ENCODE measurements at places on chromosomes 16 and 17. TPM values are rescaled to one million over a fixed set of nuclear protein-coding genes. Genes with fewer than 3 reads are reported as not detected.

CNGB1 gene
- total RNA-seq: not detected

ACAP1 gene
- 320 TPM for total RNA-seq

KIAA0753 gene
- total RNA-seq: 8.1 TPM

CCL8 gene
- total RNA-seq: not detected

ASGR1 gene
- 1.5 TPM for total RNA-seq

FOXC2 gene
- total RNA-seq: not detected

CACNA1G gene
- total RNA-seq: 0.24 TPM

TVP23C gene
- total RNA-seq: 6.5 TPM

GRCh38 chr17:78992542-78993212 lies 13.0 kb upstream of the LGALS3BP start:
- no peak overlapping the region for H3K27ac ChIP-seq
- H3K4me1 ChIP-seq: peaks cover under 1% of the 10 kb centered on the region
- no peak overlapping the region for H3K4me3 ChIP-seq
- DNase-seq: no peak
- peaks cover 35% of the 10 kb centered on the region for H3K36me3 ChIP-seq
- H3K27me3 ChIP-seq: no peaks in the 10 kb centered on the region

DNA sequence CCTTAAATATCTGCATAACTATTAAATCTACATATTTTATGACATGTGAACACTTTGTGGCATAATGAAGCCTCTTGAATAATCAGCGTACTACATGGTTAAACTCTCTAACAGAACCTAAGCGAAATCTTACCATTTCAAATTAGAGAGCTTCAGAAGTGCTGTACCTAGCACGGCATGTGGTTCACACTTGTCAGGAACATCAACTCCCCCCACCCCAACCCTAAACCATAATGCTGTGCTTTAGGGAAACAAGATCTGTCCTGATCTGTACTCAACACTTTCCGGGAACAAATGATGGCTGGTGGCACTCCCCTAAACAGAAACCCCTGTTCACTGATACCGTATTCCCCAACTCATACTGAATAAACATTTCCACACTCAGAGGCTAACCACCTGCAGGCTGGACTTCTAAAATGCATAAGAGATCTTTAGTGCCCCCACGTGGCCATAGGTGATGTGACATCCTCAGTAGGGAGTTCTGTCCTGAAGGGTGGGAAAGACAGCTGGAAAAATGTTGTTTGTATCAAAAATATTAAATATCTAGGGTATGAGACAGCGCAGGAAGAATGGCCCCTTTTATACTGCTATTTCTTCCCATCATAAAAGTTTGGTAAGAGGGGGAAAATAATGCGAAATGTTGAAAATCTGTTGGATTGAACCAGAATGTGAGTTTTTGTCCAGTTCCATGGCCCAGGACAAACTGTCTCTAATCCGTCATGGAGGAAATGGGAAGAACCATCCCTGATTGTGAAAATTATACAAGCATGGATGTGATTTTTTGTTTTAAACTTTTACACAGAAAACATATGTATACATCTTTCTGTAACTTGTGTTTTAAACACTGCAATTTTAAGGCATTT lies 88.6 kb downstream of the USP31 start:
- no peak overlapping the region for H3K27ac ChIP-seq
- peaks cover 19% of the 10 kb centered on the region for H3K27me3 ChIP-seq
- H3K36me3 ChIP-seq: no peaks in the 10 kb centered on the region
- no peak overlapping the region for H3K4me3 ChIP-seq
- peak; percentile 78 for DNase-seq

- H3K27me3 ChIP-seq: peaks cover 2% of the 10 kb centered on the region
- H3K27ac ChIP-seq: peak overlapping the region; percentile 7
- H3K36me3 ChIP-seq: no peaks in the 10 kb centered on the region
- H3K4me1 ChIP-seq: peaks cover 12% of the 10 kb centered on the region
Measured at GRCh38 chr17:49850772-49851386, 3.0 kb upstream of the TAC4 start.

GRCh38 chr17:78748048-78748729 lies 33.9 kb downstream of the CYTH1 start:
- H3K36me3 ChIP-seq: peaks cover 3% of the 10 kb centered on the region
- H3K4me3 ChIP-seq: peak overlapping the region; percentile 65
- peaks cover 95% of the 10 kb centered on the region for H3K4me1 ChIP-seq
- H3K27ac ChIP-seq: peak overlapping the region; percentile 95
- H3K27me3 ChIP-seq: no peaks in the 10 kb centered on the region
- peak; percentile 77 for DNase-seq

GRCh38 chr16:88872650-88873331 lies 6.3 kb upstream of the PABPN1L start:
- H3K27ac ChIP-seq: no peak overlapping the region
- peaks cover 9% of the 10 kb centered on the region for H3K4me1 ChIP-seq
- no peak overlapping the region for H3K4me3 ChIP-seq
- H3K36me3 ChIP-seq: no peaks in the 10 kb centered on the region

- no peak overlapping the region for H3K4me3 ChIP-seq
- no peaks in the 10 kb centered on the region for H3K36me3 ChIP-seq
- DNase-seq: no peak
- no peaks in the 10 kb centered on the region for H3K27me3 ChIP-seq
- no peaks in the 10 kb centered on the region for H3K4me1 ChIP-seq
Measured at GRCh38 chr16:10729104-10730048, 14.3 kb upstream of the NUBP1 start.

- peaks cover 2% of the 10 kb centered on the region for H3K4me1 ChIP-seq
- H3K36me3 ChIP-seq: peaks cover 30% of the 10 kb centered on the region
- H3K27me3 ChIP-seq: no peaks in the 10 kb centered on the region
- no peak overlapping the region for H3K4me3 ChIP-seq
- H3K27ac ChIP-seq: no peak overlapping the region
Measured at GRCh38 chr16:10765772-10766171, 22.1 kb downstream of the NUBP1 start.

DNA sequence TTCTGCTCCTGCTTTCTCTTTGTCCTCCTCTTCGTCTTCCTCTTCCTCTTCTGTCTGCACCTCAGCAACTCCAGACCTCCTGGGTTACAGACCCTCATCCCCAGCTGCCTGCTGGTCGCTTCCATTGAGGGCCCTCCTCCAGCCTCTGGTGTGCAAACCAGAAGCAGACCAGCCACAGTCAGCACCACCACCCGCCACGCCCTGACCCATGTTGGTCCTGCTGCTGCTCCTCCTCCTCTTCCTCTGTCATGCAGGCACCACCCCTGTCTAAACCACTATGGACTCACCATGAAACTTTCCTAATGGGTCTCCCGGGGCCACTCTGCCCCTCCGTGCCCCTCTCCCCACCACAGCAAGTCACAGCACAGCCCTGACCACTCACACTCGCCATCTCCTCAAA lies 11.4 kb upstream of the OGFOD3 start:
- no peak for DNase-seq
- H3K36me3 ChIP-seq: peaks cover 4% of the 10 kb centered on the region
- H3K27me3 ChIP-seq: no peaks in the 10 kb centered on the region

DNA sequence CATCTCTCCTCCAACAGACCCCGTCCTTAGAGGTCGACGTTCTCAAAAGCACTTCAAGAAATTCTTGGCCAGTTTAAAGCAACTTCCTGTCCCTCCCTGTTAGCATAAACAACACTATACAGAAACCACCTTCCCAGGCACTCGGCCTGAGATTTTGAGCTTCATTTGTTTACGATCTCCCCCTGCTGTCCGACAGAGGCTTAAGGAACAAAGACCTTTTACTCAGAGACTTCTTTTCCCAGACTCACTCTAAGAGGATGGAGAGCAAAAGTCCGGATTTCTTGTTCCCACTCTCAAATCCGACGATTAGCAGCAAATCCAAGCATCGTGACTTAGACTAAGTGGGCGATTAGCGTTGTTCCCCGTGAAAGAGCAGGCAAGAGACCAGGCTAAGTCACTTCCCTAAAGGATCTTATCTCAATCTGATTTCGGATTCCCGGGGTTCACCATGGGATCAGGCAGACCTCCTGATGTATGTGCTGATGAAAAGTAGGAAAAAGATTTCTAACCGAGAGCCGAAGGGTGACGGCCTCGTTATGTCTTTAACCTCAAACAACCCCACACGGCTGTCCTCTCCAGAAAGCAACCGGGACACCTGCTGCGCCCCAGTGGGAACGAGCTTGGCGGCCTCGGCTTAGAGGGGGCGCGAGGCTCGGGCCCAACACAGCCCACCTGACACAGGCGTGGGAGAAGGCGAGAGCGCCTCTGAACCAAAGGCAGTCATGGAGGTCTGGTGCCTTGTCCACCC lies 598 bp downstream of the INPP5K start:
- H3K27ac ChIP-seq: peak overlapping the region; percentile 54
- peaks cover 26% of the 10 kb centered on the region for H3K4me1 ChIP-seq
- no peaks in the 10 kb centered on the region for H3K27me3 ChIP-seq
- DNase-seq: peak; percentile 69
- H3K36me3 ChIP-seq: peaks cover 3% of the 10 kb centered on the region

DNA sequence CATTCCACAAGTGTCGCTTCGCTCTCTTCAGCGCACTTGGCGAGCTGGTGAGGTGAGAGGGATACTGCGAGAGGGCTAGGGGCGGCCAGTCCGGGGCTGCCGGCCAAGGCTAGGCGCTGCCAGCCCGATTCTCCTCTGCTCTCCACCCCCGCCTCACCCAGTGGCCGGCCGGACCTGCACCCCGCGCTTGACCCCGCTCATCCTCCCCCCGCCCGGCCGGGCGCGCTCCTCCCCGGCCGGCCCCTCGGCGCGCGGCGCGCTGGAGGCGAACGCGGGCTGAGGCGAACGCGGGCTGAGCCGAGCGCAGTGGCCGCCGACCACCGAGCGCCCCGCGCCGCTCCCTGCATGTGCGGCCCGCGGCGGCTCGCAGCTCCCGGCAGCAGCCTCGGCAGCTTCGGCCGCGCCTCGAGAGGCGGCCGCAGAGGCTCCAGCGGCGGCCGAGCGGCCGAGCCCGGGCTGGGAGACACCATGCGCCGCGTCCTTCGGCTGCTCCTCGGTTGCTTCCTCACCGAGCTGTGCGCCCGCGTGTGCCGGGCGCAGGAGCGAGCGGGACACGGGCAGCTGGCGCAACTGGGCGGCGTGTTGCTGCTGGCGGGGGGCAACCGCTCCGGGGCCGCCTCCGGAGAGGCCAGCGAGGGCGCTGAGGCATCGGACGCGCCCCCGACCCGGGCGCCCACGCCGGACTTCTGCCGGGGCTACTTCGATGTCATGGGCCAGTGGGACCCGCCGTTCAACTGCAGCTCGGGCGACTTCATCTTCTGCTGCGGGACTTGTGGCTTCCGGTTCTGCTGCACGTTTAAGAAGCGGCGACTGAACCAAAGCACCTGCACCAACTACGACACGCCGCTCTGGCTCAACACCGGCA lies at the start of gene SHISA9:
Gene SHISA9 (plus strand): TSS at position 2 of the 865 bp plus-strand sequence.
- H3K36me3 ChIP-seq: no peaks in the 10 kb centered on the region
- peak within 1 kb of the TSS; percentile 34 for H3K4me3 ChIP-seq

GRCh38 chr17:81064678-81065475 lies 29.9 kb downstream of the BAIAP2 start:
- H3K27ac ChIP-seq: no peak overlapping the region
- H3K27me3 ChIP-seq: no peaks in the 10 kb centered on the region
- no peak overlapping the region for H3K4me3 ChIP-seq

DNA sequence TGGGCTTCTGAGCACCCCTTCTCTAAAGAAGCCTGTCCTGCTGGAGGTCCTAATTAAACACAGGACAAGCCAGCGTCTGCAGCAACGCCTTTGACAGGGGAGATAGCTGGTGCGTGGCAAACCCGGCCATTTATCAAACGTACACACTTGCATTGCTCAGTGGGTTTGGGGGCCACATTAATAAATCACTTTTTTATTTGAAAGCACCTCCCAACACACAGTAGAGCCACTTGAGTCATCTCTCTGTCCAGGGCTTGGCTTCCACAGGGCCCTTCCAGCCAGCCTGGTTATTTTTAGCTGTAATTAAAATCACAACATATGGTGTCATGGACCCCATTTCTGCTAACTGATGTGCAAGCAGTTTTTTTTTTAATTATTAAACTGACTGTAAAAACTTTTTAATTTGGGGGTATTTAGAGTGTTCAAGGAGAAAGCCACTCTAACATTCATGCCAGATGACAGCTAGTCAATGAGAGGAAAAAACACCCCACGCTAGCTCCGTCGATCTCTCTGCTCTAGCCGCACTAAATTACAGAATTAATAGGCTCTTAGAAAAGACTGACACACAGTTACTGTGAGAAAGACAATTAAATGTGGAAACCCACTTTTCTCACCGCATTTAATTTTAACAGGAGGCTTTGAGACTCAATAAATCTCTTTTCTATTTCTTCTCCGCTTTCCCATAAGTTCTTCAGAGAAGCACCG lies 201.0 kb upstream of the WSCD1 start:
- no peaks in the 10 kb centered on the region for H3K4me1 ChIP-seq
- no peak overlapping the region for H3K27ac ChIP-seq
- DNase-seq: no peak
- no peaks in the 10 kb centered on the region for H3K36me3 ChIP-seq

GRCh38 chr17:60139438-60140285 lies 10.1 kb upstream of the CA4 start:
- peaks cover 30% of the 10 kb centered on the region for H3K4me1 ChIP-seq
- H3K27me3 ChIP-seq: peaks cover 72% of the 10 kb centered on the region
- DNase-seq: peak; percentile 74
- H3K36me3 ChIP-seq: no peaks in the 10 kb centered on the region
- no peak overlapping the region for H3K4me3 ChIP-seq

- H3K27ac ChIP-seq: no peak overlapping the region
- H3K4me1 ChIP-seq: no peaks in the 10 kb centered on the region
- peaks cover 3% of the 10 kb centered on the region for H3K27me3 ChIP-seq
- no peak overlapping the region for H3K4me3 ChIP-seq
- H3K36me3 ChIP-seq: no peaks in the 10 kb centered on the region
Measured at GRCh38 chr16:10169904-10170410, 12.3 kb downstream of the GRIN2A start.

- H3K4me1 ChIP-seq: peaks cover 28% of the 10 kb centered on the region
- H3K36me3 ChIP-seq: no peaks in the 10 kb centered on the region
- H3K4me3 ChIP-seq: no peak overlapping the region
- H3K27me3 ChIP-seq: no peaks in the 10 kb centered on the region
- H3K27ac ChIP-seq: no peak overlapping the region
- no peak for DNase-seq
Measured at GRCh38 chr17:20203761-20204263, 194.7 kb downstream of the SPECC1 start.

- H3K4me1 ChIP-seq: peaks cover 44% of the 10 kb centered on the region
- no peak overlapping the region for H3K4me3 ChIP-seq
- H3K36me3 ChIP-seq: peaks cover 19% of the 10 kb centered on the region
- H3K27ac ChIP-seq: no peak overlapping the region
- no peaks in the 10 kb centered on the region for H3K27me3 ChIP-seq
Measured at GRCh38 chr17:29677824-29678223, 55.1 kb upstream of the CORO6 start.

GRCh38 chr17:33987162-33987561 lies 267.9 kb upstream of the CCL2 start:
- peaks cover 5% of the 10 kb centered on the region for H3K27me3 ChIP-seq
- no peak overlapping the region for H3K4me3 ChIP-seq
- no peak overlapping the region for H3K27ac ChIP-seq
- no peaks in the 10 kb centered on the region for H3K4me1 ChIP-seq

DNA sequence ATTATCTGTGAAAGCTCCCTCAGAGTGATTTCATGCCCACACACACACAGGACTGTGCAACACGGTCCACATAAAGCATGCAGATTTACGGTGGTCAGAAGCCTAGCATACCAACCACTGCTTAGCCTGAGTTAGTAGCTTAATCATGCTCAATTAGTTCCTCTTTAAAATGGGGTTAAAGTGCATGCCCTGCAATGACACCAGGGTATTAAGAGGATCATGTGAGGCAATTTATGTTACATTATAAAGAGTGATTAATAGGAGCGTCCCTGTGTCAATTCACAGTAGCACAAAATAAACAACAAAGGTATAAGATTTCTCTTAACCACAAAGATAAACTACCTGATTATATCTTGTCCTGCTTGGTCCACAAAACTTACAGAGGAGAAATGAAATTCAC lies 39.8 kb downstream of the C17orf67 start:
- H3K27me3 ChIP-seq: no peaks in the 10 kb centered on the region
- H3K36me3 ChIP-seq: peaks cover 8% of the 10 kb centered on the region
- no peak for DNase-seq
- no peaks in the 10 kb centered on the region for H3K4me1 ChIP-seq

GRCh38 chr17:17684906-17685774 lies 3.9 kb downstream of the RAI1 start:
- no peak overlapping the region for H3K4me3 ChIP-seq
- no peak overlapping the region for H3K27ac ChIP-seq
- H3K4me1 ChIP-seq: peaks cover 28% of the 10 kb centered on the region
- H3K27me3 ChIP-seq: no peaks in the 10 kb centered on the region
- H3K36me3 ChIP-seq: no peaks in the 10 kb centered on the region
